ENCODE measurements at places on chromosomes 7 and 10.

DNA sequence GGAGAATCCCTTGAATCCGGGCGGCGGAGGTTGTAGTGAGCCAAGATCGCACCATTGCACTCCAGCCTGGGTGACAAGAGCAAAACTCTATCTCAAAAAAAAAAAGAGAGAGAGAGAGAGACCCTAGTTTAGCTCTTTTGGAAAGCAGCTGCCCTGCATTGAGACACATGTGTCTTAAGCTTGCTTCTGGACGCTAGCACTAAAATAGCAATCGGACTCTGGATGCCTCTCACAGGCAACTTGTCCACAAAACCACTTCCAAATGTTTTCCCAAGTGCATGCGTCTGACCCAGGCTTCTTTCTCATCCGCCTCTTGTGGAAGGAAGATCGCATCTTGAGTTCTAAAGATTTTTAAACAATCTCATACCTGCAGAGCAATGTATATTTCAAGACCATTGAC lies 182.7 kb downstream of the CUX1 start:
- no peak for DNase-seq

- DNase-seq = no peak
Measured at GRCh38 chr7:33099154-33099940, 9.9 kb downstream of the RP9 start.

GRCh38 chr10:35569111-35569707 lies 35.9 kb upstream of the GJD4 start:
- no peak for DNase-seq

GRCh38 chr10:92045641-92046106 lies 122.1 kb downstream of the BTAF1 start:
- DNase-seq = no peak

DNA sequence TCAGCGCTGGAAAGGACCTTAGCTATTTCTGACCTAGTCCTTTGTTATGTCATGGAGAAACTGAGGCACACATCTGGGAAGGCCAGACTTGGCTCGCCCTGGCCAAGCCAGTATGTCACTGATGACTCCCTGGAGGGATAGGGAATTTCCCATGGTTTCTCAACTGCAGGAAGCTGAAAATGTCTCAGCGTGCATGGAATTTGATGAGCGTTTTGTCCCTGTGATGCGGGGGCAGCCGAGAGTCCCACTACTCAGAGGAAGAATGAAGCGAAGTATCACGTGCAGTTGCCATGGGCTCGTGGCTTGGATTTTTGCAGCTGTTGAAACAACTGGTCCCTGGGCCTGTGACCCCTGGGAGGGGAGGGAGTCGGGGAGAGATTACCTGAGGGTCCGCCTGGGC lies 44.8 kb downstream of the CLIP2 start:
- no peak for DNase-seq

GRCh38 chr7:43364391-43364790 lies 218.5 kb upstream of the STK17A start:
- no peak for DNase-seq
